Fibroblast of skin of left quadriceps (primary cell): ENCODE measurements at places on chromosomes 2 and 18.

GRCh38 chr2:162934191-162934590 lies 95.6 kb upstream of the KCNH7 start:
- no peak for DNase-seq

GRCh38 chr2:183950673-183951072 lies 647.7 kb upstream of the ZNF804A start:
- no peak for DNase-seq

DNA sequence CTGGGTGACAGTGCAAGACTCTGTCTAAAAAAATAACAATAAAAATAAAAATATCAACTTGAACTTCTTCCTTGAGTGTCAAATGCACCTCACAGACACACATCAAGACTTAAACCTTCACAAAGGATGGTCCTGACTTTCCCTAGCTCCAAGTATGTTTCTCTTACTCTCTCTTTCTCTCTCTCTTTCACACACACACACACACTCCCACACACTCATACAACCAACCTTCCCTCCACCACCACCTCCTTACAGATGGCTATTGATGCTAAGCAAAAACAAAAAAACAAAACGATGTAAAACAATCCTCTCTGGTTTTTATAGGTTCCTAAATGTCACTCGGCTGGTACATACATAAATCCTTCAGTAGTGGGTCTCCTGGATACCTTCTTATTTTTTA lies 67.4 kb upstream of the ACVR2A start:
- DNase-seq, result no peak

DNA sequence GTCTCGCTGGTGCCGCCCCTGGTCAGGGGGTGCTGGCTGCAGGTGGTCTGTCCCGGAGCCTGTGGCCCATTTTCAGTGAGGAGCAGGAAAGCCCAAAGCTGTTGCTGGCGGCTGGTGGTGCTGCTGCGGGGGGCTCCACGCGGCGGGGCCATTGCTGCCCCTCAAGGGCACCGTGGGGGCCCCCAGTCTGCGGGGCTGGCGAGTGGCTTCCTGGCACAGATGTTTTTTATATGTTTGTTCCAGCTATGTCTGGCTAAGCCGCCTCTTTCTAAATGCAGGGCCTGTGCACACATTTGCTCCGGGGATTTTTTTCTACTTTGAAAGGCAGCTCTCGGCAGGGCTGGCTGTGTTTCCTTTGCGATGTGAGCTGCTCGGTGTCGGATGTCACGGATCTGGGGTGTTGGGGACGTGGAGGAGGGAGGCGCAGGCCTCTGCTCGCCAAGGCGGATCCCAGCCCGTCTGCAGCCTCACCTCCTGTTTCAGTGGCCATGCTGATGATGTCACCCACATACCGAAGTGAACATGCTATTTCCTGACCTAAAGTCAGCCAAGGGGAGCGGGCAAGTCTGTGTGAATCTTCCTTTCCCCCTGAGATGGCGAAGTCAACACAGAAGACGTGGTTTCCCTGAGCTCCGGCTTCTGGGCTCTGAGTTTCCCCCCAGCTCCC lies 112.0 kb upstream of the CTDP1 start:
- peak; percentile 90 for DNase-seq

DNA sequence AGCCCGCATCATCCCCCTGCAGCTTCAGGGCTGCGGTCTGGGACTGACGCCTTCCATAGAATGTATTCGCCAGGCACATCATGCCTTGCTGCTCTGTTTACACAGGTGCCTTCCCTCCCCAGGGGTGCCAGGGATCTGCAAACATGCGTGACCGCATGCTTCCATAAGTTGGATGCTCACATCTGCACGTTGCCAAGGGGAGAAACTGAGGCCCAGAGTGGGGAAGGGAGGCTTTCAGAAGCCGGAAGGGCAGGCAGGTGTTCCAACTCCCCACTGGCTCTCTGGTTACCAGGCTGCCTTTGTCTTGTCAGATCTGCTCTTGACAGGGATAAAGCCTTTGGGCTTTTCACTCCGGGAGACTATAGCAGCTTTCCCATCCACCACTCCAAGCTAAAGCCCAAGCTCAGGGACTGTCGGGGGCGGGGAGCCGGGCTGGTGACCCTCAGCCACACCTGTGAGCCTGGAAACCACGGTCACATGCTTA lies 125.8 kb upstream of the TNP1 start:
- no peak for DNase-seq

DNA sequence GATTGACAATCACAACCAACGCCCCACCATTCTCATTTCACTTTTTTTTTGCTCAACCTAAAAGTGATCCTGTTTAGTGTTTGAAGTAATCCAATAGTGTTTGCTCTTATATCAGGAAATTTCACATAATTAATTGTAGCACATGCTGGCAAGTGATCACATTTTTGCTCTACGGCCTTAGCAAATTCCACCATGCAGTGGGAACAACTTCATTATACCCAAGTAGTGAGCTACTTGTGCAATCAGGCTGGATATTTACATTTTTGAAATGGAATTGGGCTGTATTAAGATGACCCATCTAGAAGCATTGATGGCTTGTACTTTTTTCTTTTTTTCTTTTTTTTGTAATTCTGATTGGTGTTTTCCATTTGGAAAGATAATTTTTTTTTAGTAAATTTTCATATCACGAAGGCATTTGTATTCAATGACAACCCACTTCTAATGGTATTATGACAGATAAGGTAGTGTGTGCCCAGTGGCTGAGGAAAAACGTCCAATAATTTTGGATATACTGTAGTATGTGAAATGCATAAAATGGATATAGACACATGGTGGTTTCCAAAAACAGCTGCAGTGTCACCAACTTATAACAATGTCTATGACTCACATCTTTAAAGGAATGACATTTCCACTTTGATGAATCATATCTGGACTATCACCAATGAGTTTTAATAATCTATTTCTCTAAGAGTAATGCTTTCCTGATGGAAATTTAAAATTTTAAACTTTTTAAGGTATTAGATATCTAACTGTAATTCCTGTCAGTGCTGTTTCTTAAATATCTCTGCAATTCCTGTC lies 130.6 kb downstream of the COL6A3 start:
- DNase-seq, result no peak

- no peak for DNase-seq
These were observed 213.0 kb upstream of the HAAO start for GRCh38 chr2:43005245-43005974.

GRCh38 chr2:201130524-201131186 lies 14.7 kb downstream of the CFLAR start:
- no peak for DNase-seq

GRCh38 chr18:28805491-28805890 lies 628.6 kb upstream of the CDH2 start:
- no peak for DNase-seq

DNA sequence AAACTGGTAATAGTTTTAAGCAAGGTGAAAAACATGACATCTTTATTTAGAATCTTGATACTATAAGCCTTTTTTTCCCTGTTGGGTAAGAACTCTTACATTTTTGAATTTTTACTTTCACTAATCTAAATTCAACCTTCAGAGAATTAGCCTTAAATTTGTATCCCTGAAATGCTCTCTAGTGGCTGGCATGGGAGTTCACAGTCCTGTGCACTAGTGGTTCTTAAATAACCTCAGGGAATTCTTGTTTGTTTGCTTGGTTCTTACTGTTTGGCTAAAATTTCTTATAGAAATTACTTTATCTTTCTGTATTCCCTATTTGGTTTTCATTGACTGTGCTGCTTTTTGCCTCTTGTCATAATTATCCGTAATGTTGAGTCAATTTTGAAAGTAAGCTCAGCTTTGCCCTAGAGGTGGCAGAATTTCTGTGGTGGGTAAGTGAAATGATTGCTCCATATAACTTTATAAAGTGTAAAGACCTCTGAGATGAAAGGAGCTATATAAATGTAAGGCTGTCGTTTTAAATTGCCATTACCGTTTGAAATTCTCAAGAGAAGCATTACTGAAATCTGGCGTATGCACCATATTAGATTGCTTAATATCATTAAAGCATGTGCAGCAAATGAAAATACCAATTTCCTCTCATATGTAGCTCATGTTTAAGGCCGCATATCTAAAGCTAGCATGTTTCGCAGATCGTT lies 391.3 kb upstream of the FIGN start:
- DNase-seq, result no peak

GRCh38 chr2:111905990-111906735 lies 7.8 kb downstream of the MERTK start:
- no peak for DNase-seq
